ENCODE measurements at places on chromosomes 6 and 20. TPM values are rescaled to one million over a fixed set of nuclear protein-coding genes. Genes with fewer than 3 reads are reported as not detected.

GRCh38 chr6:152685819-152686218 lies 11.9 kb upstream of the MYCT1 start:
- DNase-seq, result no peak

Gene ESR1
- 0.34 TPM for total RNA-seq

DNA sequence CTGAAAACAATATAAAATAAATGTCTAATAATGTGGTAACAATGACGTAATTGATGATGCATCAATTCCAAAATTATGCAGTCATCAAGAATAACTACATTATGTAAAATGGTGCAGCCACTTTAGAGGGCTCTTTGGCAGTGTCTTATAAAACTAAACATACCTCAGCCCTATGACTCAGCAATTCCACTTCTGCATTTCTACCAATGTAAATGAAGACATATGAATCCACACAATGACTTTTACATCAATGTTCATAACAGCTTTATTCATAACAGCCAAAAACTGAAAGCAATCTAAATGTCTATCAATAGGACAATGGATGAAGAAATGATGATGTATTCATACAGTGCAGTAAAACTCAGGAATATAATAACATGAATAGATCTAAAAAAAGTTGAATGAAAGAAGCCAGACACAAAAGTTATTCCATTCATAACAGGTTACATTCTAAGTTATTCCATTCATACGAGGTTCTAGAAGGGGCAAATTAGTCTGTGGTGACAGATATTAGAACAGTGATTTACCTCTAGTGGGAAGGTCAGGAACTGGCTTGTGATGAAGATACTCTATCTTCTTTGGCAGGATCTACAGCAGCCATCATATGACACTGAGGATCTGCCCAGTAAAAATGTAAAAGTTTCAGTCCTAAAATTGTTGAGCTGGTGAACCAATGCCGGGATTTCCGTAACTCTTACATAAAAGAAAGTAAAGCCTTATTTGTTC lies 396.1 kb downstream of the PLCB1 start:
- no peak for DNase-seq

GRCh38 chr6:90434094-90434493 lies 137.5 kb upstream of the BACH2 start:
- DNase-seq, result no peak

- DNase-seq, result no peak
Observed at GRCh38 chr6:166410426-166410935, 27.7 kb upstream of the MPC1 start.

Gene IMPG1
- not detected for total RNA-seq

Gene MTFR2
- total RNA-seq, result 23.3 TPM

GRCh38 chr6:45955597-45955996 lies 60.1 kb downstream of the CLIC5 start:
- no peak for DNase-seq

GRCh38 chr20:33812152-33812849 lies 1.2 kb downstream of the CHMP4B start:
- peak; percentile 7 for DNase-seq

DNA sequence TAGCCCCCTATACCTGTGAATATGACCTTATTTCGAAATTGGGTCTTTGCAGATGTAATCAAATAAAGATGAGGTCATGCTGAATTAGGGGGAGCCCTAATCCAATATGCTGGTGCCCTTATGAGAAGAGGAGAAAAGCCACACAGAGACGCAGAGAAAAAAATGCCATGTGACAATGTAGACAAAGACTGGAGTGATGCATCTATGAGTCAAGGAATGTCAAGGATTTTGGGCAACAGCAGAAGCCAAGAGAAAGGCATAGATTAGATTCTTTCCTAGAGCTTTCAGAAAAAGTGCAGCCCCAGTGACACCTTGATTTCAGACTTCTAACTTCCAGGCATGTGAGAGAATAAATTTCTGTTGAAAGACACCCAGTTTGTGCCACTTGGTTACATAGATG lies 47.4 kb upstream of the HS3ST5 start:
- DNase-seq, result no peak

Gene PTGIS
- 40.6 TPM for total RNA-seq

GRCh38 chr6:106546691-106547414 lies 82.4 kb downstream of the RTN4IP1 start:
- DNase-seq, result no peak

Gene MICB
- 36.1 TPM for total RNA-seq

- DNase-seq, result no peak
Observed at GRCh38 chr6:137861550-137862337, 5.3 kb upstream of the TNFAIP3 start.

Gene HLA-F
- total RNA-seq, result 314 TPM

- no peak for DNase-seq
Observed at GRCh38 chr6:128731249-128732165, 151.4 kb upstream of the LAMA2 start.

DNA sequence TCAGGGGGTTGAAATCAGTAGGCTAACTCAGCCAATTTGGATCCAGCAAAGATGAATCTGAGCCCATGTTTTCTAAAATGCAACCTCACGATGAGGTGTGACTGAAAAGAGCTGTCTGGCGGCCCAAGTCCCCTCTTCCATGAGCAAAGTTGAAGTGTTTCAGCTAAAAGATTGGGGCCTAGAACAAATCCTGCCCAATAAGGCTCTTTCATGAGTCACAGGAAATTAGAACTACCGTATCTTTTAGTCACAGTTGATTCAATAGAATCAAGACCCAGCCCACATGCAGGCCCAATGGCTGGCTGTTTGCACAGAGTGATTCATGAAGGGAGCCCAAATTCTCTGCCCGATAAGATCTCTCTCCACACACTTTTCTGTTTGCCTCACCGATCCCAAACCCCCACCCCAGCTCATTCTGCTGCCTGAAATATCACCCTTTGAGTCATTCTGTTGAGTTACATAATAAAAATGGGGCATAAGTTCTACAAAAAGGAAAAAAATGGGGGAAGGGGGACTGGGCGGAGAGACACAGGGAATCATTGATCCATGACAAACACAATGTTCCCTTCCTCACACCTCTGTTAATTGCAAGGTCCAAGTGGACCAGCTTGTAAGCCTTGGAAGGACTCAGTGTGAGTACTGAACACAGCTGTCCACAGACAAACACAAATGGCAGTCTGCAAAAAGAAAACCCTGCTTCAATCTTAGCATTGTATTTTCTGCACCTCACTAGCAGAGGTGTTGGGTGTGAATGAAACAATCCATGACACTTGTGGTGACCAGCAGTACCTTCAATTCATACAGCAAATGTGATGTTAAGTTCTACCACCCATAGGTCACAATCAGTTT lies 13.8 kb downstream of the FOXQ1 start:
- no peak for DNase-seq

GRCh38 chr6:99132026-99132635 lies 184.4 kb upstream of the FBXL4 start:
- DNase-seq, result no peak

GRCh38 chr6:111521497-111522270 lies 38.7 kb upstream of the REV3L start:
- DNase-seq, result no peak

DNA sequence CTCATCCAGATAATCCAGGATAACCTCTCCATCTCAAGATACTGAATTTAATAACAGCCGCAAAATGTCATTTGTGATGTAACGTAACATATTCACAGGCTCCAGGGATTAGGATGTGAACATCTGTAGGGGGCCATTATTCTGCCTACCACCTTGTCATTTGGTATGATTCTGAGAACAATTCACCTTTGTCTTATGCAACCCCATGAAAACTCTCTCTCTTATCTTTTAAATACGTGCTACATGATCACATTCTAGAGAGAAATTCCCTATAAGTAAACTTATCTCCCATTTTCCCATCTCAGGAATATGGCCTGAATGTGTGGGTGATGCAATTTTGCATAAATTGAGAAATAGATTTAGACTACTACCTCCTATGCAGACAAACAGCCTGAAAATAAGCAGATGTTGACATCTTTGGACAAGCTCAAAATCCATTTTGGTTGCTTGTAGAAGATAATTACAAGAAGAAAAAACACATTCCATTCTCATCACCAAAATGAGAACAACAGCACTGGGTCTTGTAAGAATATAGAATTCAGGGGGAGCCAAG lies 255.4 kb upstream of the STXBP5 start:
- DNase-seq, result no peak

- peak; percentile 64 for DNase-seq
Observed at GRCh38 chr6:11785774-11786579, 7.4 kb upstream of the ADTRP start.

DNA sequence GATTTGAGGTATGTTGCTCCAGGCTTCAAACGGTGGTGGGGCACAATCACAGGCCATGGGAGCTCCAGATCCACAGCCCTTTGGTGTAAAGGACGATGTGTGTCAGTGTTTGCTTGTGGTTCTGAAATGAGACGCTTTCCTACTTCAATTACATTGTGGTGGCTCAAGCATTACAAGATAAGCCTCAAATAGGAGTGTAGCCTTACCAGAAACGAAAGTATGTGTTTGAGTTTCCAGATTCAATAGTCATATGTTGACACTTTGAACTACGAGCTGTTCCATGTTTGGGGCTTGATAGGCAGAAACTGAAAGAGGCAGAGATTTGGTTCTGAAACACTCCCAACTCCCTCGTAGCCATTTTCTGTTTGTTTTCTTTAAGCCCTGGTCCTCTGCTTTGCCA lies 187.1 kb downstream of the MYLK4 start:
- DNase-seq, result peak; percentile 22

DNA sequence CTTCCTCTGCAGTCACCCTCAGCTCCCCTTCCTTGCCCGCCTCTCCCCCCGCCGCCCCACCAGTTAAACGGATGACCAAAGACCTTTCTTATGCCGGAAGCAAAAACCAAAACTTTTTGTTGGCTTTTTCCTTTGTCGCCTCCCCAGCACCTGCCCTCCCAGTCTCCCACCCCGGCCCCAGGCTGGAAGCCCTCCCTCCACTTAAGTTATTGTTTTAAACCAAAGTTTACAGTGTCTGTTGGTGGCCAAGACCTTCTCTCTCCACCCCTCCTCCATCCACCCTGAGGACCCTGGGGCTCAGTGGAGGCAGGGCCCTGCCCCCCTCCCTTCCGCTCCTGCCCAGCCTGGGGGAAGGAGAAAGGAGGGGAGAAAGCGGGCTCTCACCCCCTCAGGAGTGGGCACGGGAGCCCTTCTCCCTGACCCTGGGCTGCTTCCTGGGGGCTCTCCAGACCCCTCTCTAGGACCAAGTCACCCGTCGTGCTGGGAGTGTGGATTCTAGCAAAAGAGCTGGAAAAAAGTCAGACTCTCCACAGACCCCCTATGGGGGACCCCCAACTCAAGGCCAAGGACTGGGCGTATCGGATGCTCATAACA lies 38.3 kb upstream of the MDFI start:
- DNase-seq, result no peak

Gene RBM24
- total RNA-seq, result not detected

Gene SYNGAP1
- total RNA-seq, result 37.1 TPM

Gene NAPB
- total RNA-seq, result 14.0 TPM

DNA sequence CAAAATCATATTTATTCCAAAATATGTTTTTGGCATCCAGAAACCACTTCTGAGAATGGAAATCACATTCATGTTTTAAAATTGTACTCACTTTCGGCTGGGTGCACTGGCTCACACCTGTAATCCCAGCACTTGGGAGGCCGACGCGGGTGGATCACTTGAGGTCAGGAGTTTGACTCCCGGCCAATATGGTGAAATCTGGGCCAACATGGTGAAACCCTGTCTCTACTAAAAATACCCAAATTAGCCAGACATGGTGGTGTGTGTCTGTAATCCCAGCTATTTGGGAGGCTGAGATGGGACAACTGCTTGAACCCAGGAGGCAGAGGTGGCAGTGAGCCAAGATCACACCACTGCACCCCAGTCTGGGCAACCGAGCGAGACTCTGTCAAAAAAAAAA lies 580.7 kb downstream of the MAFB start:
- DNase-seq, result no peak

Gene ZSCAN23
- 1.1 TPM for total RNA-seq

Gene CGAS
- 47.6 TPM for total RNA-seq

- DNase-seq, result no peak
Observed at GRCh38 chr6:113011389-113011788, 664.3 kb downstream of the RFPL4B start.

DNA sequence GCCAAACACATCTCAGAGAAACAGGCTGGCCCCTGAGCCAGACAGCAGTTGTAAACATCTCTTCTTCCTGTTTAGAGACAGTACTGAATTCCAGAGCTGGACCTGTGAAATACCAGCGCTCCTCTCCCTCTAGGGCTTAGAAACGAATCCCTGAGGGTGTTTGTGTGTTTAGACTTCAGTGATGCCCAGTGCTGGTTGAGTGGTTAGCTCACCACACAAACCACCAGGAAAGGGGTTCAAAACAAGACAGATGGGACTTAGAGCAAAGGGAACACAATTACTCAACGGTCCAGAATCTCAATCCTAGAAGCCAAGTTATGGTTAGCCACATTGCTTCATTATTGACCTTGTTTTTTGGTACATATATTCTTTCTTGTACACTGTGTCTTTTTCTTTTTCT lies 108.7 kb upstream of the TMEM170B start:
- DNase-seq, result no peak

Gene HCRTR2
- total RNA-seq, result not detected

Gene CRYBG1
- 10.2 TPM for total RNA-seq

DNA sequence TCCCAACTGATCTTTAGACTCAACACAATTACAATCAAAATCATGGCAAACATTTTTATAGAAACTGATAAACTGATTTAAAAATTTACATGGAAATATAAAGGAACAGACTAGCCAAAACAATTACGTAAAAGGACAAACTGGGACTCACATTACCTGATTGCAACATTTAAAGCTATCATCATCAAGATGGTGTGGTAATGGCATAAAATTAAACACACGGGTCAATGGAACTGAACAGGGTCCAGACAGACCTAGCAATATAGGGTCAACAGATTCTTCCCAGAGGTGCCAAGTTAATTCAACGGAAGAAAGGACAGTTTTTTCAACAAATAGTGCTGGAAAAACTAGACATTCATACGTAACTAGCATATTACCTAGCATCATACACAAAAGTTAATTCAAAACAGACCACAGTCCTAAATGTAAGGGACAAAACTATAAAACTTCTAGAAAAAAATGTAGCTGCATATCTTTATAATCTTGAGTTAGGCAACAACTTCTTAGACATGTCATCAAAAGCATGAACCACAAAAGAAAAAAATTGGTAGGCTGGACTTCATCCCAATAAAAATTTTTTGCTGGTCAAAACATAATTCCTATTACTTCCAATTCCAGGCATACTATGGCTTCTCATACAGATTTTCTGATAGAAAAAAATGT lies 147.4 kb upstream of the BEND6 start:
- no peak for DNase-seq

Gene LRFN2
- total RNA-seq, result 0.29 TPM

Gene MLN
- total RNA-seq, result not detected

Gene SUMO4
- total RNA-seq, result 11.6 TPM

- peak; percentile 50 for DNase-seq
Observed at GRCh38 chr6:26065952-26066380, 21.3 kb upstream of the HFE start.

DNA sequence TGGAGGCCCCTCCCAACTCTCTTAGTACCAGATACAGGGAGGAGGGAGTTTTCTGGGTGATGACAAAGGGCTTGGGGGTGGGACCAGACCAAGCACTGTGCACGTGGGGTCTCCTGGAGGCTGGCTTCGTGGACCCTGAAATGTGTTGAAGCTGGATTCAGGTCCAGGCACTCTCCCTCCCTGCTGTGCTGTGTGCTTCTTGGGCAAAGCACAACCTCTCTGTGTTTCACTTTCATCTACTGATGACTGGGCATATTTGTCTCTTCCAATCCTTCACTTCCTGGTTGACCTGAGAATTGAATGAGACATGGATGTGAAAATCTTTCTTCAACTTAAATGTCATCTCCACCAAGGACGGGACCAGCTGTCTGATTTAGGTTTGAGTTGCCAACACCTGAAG lies 14.5 kb upstream of the MLN start:
- DNase-seq, result no peak
